ENCODE measurements at places on chromosomes 3 and 15.

DNA sequence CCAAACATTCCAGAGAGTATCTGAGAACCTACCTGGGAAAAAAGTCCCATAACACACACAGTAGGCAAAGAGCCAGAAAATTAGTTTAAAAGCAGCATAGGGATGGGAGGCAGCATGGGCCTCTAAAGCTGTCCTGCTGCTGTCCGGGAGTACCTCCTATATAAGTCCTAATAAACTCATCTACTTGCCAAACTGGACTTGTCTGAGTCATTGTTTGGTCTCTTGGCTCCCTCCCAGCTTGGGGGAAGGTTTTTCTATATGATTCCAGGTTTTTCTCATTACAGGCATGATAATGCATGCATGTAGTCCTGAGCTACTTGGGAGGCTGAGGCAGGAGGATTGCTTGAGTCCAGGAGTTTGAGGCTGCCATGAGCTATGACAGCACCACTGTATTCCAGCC is 17.5 kb upstream of the HACD2 start:
- DNase-seq: no peak

GRCh38 chr15:25240461-25241021 is 198.3 kb downstream of the UBE3A start:
- no peak for DNase-seq

GRCh38 chr3:132189601-132190000 is 127.6 kb upstream of the ACP3 start:
- no peak for DNase-seq

GRCh38 chr15:99556011-99556410 is 9.8 kb upstream of the MEF2A start:
- DNase-seq: no peak

- no peak for DNase-seq
These were observed 136.1 kb upstream of the TOPAZ1 start for GRCh38 chr3:44105571-44105970.

DNA sequence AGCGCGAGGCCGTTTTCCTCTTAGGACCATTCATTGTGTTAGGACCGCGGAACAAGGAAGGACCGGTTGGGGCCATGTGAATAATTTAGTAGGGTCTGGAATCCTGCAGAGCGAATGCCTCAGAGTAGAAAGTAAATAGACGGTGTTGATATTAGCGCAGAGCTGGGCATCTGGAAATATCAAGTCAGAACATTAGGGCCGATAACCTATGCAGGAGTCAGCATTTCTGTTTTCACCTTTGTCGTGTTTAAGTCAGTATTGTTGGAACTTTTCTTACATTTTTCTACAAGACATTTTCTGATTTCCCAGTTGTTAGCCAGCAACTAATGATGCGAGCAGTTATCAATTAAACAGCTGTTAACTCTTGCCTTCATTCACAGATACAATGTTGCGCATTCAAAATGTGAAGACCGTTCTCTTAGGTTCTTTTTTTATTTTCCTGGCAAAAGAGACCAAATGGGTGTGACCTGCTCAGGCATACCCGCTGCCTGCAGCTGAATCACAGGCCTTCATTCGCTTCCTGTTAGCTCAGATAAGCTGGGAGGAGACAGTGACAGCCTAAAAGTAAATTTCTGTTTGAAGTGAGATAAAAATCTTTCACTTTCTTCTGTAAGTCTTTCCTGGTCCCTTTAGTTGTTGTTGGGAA is 966 bp upstream of the PKM start:
- no peak for DNase-seq

GRCh38 chr15:51137880-51138430 is 43.2 kb upstream of the TNFAIP8L3 start:
- no peak for DNase-seq

GRCh38 chr3:23129117-23129516 is 74.0 kb upstream of the UBE2E2 start:
- DNase-seq: no peak

GRCh38 chr3:65854606-65855304 is 184.0 kb downstream of the MAGI1 start:
- no peak for DNase-seq

DNA sequence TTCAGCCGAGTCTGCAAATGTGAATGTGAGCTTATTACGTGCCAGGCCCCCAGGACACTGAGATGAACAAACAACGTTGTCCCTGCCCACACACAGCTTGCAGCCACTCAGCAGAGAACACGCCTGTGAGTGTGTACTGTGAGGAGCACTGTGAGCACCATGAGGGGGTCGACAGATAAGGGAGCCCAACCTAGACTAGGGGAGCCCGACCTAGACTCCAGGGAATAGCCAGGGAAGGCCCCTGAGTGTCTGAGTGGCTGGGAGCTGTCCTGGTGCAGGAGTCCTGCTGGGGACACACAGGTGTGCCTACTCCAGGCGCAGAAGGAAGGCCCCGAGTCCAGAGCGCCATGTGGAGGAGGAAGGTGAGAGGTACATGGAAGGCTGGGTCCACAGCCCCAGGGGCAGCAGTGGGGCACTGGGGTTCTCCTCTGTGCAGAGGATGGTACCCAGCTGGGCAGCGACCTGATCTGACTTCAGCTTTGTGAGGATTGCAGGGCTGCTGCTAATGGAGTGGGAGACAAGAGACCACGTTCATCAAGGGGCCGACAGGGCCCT is 36.5 kb downstream of the MGLL start:
- DNase-seq: no peak

GRCh38 chr3:194383276-194383940 is 13.9 kb upstream of the LRRC15 start:
- DNase-seq: no peak

DNA sequence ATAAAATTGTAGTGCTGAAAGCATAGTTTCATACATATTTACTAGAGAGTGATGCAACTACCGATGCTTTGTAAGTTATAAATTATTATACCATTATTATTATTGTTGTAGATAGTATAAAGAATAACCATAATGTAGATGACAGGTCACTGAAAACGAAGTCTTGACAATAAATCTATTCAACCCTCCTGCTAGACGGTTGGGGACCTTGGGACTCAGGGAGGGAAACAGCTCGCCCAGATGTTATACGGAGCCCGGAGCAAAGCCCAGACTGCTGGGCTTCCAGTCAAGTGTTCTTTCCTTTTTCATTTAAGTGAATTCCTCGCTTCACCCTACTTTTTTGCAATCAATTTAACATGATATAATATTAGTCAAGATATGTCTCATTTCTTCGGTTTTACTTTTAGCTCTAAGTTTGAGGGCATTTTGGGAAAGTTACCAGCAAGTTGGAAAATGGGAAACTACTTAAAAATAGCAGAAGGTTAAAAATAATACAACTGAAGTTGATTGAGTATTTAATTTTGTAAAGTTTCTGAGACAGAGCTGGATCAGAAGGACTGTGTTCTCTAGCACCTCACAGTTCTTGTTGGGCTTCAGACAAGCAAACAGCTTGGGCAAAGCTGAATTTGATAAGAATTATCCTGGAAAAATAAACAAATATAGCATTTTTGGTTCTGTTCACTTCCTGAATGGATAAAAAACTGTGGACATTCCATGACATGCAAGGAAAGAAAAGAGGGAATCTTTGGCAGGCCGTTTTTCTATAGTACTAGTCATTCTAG is 173.4 kb upstream of the TP63 start:
- no peak for DNase-seq

DNA sequence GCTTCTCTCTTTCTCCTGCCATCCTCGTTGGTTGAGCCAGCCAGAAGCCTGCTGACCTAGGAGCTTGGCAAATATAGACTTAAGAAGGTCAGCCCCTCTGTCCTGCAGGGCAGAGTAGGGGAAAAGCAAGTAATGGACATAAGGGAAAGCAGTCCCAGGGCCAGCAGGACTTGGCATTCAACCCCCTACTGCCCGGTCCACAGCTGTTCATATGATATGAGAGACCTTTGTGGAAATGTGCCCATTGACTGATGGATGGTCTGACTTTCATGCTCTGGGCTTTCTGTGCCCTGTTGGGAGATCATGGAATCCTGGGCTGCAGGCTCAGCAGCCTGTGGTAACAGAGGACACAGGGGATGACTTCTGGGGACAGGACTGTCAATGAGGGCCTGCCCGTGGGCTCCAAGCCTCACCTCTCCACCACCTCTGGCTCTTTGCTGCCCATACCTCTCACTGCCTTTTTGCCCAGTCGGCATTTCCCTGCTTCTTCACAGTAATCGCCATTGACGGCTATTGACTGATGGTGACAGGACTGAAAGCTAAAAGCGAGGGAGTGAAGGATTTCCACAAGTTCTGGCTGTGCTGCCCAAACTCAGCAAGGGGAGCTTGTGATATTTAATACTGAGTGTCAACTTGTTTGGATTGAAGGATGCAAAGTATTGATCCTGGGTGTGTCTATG is 60.0 kb upstream of the NMNAT3 start:
- no peak for DNase-seq

GRCh38 chr3:107430996-107431245 is 53.7 kb downstream of the CCDC54 start:
- no peak for DNase-seq

- DNase-seq: no peak
These were observed 108.5 kb upstream of the UNC13C start for GRCh38 chr15:53869806-53870073.

DNA sequence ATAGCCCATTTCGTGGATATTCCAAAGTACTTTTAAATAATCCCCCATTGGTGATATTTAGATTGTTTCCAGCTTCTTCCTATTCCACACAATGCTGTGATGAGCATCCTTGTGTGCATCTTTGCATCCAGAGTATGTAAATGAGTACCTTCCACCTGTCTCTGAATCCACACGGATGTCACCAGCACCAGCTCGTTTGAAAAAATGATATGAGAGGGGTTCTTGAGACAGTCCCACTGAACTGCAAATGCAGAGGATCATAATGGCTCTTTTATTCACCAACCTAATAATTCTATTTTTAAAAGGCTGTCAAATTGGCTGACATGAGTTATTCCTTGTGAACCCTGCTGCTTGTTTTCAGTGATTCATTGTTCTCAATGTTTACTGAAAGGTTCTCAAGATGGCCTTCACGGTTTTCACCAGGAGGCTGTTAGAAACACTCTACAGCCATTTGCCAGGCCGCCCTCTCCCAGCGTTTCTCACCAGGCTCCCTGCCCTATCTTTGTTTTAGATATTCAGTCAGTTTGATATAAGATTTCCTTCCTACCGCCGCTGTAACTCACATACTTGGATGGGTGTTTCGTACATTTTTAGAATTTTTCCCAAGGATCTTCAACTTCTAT is 96.7 kb upstream of the PTPRG start:
- DNase-seq: no peak

- DNase-seq: no peak
These were observed 89.4 kb downstream of the EDEM1 start for GRCh38 chr3:5276934-5277333.

DNA sequence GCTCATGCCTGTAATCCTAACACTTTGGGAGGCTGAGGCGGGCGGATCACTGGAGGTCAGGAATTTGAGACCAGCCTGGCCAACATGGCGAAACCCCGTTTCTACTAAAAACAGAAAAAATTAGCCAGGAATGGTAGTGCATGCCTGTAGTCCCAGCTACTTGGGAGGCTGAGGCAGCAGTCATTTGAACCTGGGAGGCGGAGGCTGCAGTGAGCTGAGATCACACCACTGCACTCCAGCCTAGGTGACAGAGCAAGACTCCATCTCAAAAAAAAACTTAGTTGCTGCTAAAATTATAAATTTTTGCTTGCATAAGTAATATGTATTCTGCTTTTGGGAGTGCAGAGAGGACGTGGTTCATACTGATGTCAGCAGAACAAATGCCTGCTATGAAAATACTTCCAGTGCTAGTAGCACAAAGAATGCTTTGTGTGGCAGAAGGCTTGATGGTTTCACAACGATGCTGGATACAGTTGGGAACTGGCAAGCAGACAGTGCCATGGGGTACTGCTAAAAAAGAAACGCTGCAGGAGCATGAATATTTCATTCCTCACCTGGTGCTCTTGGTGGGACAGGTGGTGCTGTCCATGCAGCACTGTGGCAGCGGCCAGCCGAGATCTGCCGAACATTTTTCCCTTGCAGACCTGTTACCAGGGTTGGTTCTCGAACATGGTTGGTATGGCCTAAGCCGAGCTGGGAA is 31.1 kb downstream of the FBXL22 start:
- no peak for DNase-seq

- DNase-seq: no peak
These were observed 44.6 kb downstream of the TPRA1 start for GRCh38 chr3:127545711-127546457.

DNA sequence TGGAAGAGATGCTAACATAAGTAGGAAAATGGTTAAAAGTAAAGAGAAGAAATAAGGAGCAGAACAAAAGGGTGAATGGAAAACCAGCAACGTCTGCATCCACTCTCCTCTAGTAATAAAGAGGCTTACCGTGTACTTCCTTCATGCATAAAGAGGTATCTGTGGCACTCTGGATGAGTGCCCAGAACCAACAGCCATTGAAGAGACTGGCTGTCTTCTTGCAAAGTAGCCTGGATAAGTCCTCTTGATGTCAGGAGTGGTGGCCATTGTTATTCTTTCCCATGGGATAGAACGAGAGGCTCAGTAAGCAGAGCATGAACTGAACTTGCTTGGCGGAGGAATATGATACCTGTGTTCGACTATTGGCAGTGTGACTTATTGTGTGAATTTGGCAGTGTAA is 186.2 kb upstream of the RASGRP1 start:
- no peak for DNase-seq

DNA sequence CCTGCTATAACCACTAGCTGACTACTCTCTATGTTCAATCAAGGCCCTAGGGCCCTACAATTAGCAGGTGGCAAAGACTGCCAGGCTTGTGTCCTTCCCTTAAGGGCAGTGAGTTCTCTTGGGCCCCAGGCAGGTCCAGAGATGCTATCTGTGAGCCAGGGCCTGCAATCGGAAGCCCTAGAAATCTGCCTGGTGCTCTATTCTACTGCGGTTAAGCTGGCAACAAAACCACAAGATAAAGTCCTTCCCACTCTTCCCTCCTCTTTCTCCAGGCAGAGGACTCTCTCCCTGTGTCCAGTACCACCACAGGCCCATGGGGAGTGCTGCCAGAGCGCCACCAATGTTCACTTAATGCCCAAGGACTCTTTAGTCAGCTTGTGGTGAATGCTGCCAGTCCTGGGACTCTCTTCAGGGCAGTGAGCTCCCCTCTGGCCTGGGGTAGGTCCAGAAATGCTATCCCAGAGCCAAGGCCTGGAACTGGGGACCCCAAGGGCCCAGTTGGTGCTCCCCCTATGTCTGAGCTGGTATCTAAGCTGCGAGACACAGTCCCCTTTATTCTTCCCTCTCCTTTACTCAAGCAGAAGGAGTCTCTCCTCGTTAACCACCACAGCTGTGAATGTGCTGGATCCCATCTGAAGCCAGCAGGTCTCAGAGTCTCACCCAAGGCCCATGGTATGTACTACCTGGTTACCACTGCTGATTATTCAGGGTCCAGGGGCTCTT is 34.7 kb downstream of the XXYLT1 start:
- DNase-seq: no peak

- DNase-seq: no peak
These were observed 54.1 kb downstream of the SLC7A14 start for GRCh38 chr3:170531657-170532335.

DNA sequence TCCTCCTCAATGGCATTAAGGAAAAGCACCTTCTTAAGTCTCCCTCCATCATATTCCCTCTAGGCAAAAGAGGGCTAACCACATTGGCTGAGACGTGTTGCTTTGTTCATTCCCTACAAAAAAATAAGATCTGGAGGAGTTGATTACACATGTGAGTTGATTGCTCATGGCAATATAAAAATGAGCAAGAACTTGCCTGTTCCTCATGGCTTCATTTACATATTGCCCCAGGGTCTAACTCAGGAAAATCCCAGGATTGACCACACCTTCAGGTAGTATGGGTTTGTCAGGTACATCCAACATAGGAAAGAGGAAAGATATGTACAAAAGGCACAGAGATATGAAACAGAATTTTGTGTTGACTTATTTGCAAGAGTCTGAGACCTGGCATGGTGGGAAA is 35.5 kb downstream of the NFKBIZ start:
- DNase-seq: no peak

GRCh38 chr3:16171009-16171408 is 3.5 kb upstream of the GALNT15 start:
- no peak for DNase-seq

Data from AML-193 (cell line).